ENCODE measurements at places on chromosomes 6 and 20. TPM values are rescaled to one million over a fixed set of nuclear protein-coding genes. Genes with fewer than 3 reads are reported as not detected.

DNA sequence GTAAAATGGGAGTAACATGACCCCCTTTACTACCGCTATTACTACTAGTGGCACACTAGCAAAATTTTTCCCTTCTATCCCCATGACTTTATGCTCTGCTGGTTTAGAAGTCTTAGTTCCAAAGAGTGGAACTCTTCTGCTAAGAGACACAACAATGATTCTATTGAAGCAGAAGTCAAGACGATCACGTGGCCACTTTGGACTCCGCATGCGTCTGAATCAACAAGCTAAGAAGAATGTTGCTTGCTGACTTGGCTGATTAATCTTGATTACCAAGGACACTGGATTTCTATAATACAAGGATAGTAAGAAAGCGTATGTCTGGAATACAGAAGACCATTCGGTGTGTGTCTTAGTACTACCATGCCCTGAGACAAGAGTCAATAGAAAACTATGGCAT, 244.7 kb upstream of the BTBD3 start:
- no peak for DNase-seq

GRCh38 chr20:35735826-35736470, 6.1 kb downstream of the RBM39 start:
- no peak for DNase-seq

- no peak for DNase-seq
These were observed 15.2 kb downstream of the APMAP start for GRCh38 chr20:24977336-24977735.

The ASF1A gene
- 55.7 TPM for total RNA-seq

The PGC gene
- not detected for total RNA-seq

Data from activated CD4-positive, alpha-beta memory T cell treated with anti-CD3 and anti-CD28 coated beads, Interleukin-2, amount 10 ng/mL, durations not matched to agents 7 days and 5 days (primary cell).